ENCODE measurements at places on chromosomes 5 and 9. TPM values are rescaled to one million over a fixed set of nuclear protein-coding genes. Genes with fewer than 3 reads are reported as not detected.

DOCK2 gene
- 12.1 TPM for total RNA-seq

NUTM2G gene
- not detected for total RNA-seq

FOXD4L3 gene
- not detected for total RNA-seq

TMEM174 gene
- total RNA-seq = not detected

TRIP13 gene
- total RNA-seq = 1.1 TPM

ANKHD1 gene
- 67.5 TPM for total RNA-seq

ADAMTS13 gene
- total RNA-seq = 2.0 TPM

PLGRKT gene
- 31.9 TPM for total RNA-seq

CYFIP2 gene
- 27.6 TPM for total RNA-seq

HTR4 gene
- 4.7 TPM for total RNA-seq
